Breast epithelium (tissue), 4 donors: ENCODE measurements at places on chromosomes 13 and 19. TPM values are rescaled to one million over a fixed set of nuclear protein-coding genes. Genes with fewer than 3 reads are reported as not detected.

- H3K4me1 ChIP-seq, result no peaks in the 10 kb centered on the region
- H3K27me3 ChIP-seq, result no peaks in the 10 kb centered on the region
- no peaks in the 10 kb centered on the region for H3K36me3 ChIP-seq
- H3K27ac ChIP-seq, result no peak overlapping the region
Measured at GRCh38 chr19:6970021-6970420, 51.2 kb downstream of the MBD3L2B start.

The HRC gene
- 2.7 TPM for total RNA-seq

DNA sequence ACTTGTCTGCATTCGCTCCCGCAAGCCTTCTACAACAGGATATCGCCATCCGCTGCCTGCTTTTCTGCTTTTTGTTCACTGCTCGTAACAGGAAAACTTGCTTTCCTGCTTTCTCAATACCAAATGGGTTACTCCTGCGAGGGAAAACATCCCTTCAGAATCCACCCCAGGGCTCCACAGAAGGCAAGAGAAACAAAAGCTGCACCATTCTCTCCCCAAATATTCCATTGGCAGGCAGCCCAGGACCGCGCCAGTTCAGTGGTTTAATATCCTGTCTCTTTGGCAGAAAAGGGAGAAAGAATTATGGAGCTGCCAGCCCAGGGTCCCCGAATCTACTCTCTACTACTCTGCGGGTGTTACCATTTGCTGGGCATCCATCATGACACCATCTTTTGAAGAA lies 84.7 kb upstream of the DOCK9 start:
- H3K27ac ChIP-seq, result peak overlapping the region; percentile 76
- H3K4me3 ChIP-seq, result peak overlapping the region; percentile 41
- no peaks in the 10 kb centered on the region for H3K27me3 ChIP-seq
- DNase-seq, result no peak
- no peaks in the 10 kb centered on the region for H3K36me3 ChIP-seq

GRCh38 chr19:10270616-10271394 lies at the start of gene ICAM1:
ICAM1 (plus strand) TSS chr19:10271120; CDS start chr19:10271160, 40 bp downstream.
- H3K36me3 ChIP-seq, result no peaks in the 10 kb centered on the region
- no peaks in the 10 kb centered on the region for H3K27me3 ChIP-seq
- peak within 1 kb of the TSS; percentile 59 for H3K4me3 ChIP-seq
- peak; percentile 66 for DNase-seq

GRCh38 chr19:12838886-12839756 lies 806 bp downstream of the MAST1 start:
- DNase-seq, result no peak
- H3K4me1 ChIP-seq, result peaks cover 4% of the 10 kb centered on the region
- peak overlapping the region; percentile 35 for H3K4me3 ChIP-seq
- H3K27ac ChIP-seq, result no peak overlapping the region
- no peaks in the 10 kb centered on the region for H3K36me3 ChIP-seq

DNA sequence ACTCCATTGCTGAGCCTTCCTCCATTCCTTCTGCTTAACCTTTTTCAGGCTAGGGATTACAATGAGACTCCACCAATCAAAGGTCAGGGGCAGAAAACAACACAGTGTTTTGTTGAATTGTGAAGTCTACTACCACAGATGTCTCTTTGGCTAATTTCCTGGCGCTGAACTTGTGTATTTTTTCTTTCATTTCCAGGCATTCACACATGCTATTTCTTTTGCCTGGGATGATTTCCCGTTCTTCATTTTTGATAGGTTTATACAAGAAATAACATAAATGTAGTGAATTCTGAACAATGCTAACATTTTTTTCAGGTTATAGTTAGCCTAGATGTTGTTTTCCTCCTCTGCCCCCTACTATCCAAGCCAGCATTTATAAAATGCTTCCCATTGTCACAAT lies 64.3 kb downstream of the OLFM4 start:
- no peaks in the 10 kb centered on the region for H3K4me1 ChIP-seq
- no peaks in the 10 kb centered on the region for H3K27me3 ChIP-seq
